Stimulated activated CD4-positive, alpha-beta T cell treated with anti-CD3 and anti-CD28 coated beads, Interleukin-15, amount 100 ng/mL, for 1 hour (primary cell): ENCODE measurements at places on chromosomes 1 and 21.

GRCh38 chr1:185241127-185241526, 75.9 kb downstream of the IVNS1ABP start:
- DNase-seq, result no peak

DNA sequence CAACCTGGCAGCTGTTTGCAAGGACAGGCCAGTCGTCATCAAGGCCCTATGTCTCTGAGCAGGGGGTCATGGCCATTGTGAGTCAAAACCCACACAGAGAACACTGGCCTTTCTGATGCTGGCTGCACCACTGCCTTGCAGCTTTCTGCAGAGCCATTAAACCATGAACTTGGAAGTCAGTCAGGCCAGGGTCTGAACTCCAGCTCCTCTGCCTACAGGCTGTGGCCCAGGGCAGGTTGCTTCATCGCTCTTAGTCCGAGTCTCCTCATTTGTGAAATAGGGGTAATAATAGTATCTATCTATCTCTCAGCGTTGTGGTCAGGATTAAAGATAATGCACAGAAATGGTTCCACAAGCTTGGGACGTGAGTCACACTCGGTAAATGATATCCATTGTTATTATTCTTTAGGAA, 35.8 kb upstream of the HIVEP3 start:
- no peak for DNase-seq

- no peak for DNase-seq
Observed at GRCh38 chr1:23422941-23423340, 1.6 kb downstream of the TCEA3 start.

DNA sequence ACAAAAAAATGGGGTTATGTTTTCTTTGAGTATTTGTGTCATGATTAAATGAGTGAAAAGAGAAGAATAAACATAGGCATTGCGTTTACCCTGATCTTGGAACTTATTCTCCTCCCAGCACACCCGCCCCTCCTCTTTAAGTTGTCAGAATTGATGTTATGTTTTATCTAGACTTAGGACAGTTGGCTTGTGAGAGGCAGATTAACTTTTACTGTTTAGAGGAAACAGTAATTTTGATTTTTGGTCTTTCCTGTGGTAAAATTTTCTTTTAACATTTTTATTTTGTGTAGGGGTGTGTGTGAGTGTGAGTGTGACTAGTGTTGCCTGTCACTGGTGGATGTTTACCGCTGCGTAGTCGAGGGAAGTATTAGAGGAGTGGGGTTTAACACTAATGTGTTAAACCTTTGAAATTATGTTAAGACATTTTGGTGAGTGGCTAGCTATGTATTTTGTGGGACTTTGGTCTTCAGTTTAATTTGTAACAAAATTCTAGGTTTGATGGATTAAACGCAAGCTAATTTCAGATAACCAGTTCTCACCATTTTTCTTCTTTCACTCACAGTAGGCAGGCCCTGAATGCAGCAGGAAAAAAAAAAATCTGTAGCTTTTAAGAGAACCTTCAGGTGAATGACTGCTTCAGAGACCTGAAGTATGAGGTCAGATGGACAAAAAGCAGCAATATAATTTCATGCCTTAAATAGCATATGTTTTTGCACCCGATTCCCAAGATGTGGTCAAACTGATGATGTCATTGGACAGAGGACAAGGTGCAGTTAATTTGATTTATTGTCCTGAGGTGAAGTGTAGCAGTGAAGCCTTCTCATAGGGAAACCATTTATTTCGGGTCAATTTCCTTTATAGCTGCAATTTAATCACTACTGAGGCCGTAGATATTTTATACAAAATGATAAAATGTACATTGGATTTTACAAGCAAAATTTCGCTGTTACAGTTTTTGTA, 2.7 kb downstream of the POU2F1 start:
- no peak for DNase-seq

- DNase-seq, result peak; percentile 37
Observed at GRCh38 chr1:167059045-167059808, 30.9 kb downstream of the GPA33 start.

GRCh38 chr1:90710579-90711536, 6.2 kb downstream of the BARHL2 start:
- DNase-seq, result no peak

DNA sequence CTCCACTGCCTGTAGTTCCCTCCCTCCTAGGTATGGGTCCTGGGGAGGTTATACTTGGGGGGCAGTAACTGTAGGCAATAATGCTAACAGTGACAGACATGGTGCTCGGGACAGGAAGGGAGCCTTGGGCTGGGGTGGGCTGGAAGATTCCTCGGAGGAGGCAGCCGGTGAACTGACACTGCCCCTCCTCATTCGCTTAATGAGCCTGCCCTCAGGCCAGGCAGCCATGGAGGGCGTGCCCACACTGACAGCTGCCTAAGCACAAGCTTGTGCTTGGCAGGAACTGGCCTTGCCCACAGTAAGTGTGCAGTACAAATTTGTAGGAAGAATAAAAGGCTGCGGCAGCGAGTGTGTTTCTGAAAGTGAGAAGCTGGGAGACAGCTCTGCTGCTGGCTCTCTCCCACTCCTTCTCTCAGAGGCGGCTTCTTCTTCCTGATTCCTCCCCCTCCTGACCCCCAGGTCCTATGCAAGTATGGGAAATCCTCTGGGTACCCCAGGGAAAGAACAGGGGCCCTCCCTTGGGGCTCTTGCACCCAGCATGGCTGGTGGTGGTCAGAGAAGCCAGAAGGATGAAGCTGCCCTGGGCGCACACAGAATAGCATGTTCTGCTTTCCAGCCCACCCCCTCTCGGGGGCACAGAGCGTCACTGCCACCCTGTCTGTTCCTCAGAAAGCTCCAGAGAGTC, 23.6 kb downstream of the OPTC start:
- DNase-seq, result no peak

DNA sequence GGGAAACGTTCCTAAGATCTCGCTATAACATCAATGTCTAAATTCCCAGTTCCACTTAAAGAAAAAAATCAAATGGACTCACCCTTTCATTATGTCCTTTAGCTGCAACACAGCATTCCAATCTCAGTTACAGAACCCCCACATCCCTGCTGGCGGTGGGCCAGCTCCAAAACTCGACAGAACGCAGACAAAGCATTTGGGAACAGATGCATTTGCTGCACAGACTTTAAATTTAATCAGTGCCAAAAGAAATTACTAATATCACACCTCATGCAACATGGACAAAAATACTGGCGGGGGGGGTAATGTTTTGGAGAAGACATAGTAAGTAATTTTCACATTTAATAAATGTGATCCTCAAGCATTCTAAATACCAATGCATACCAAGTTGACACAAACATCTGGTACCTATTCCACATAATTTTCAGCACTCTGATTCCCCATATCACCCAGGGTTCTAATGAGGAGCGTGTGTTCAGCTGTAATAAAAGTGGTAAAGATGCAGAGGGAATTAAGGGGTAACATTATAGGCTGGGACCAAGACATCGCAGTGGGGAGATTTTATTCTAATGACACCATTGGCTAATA, 79.7 kb downstream of the TGFBR3 start:
- DNase-seq, result no peak

- DNase-seq, result no peak
Observed at GRCh38 chr1:211601159-211601558, 22.2 kb upstream of the SLC30A1 start.

DNA sequence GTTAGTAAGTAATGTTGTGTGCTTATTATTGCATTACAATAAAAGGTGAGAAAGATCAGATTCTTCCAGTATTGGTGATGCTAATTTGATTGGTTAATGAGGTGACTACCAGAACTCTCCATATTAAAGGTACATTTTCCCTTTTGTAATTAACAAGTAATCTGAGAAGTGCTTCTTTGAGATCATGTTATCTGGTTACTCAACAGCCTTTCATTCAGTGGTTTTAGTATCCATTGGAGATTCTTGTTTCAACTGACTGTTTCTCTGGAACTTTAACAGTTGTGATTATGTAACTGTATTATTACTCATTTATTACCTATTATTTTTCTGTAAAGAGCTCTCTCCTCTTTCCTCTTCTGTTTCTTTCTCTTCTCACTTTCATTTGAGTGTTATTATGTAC, 86.7 kb downstream of the PEX14 start:
- no peak for DNase-seq

- DNase-seq, result no peak
Observed at GRCh38 chr1:233582439-233582838, 31.5 kb upstream of the KCNK1 start.

- no peak for DNase-seq
Observed at GRCh38 chr1:219913005-219913770, 15.2 kb downstream of the SLC30A10 start.

DNA sequence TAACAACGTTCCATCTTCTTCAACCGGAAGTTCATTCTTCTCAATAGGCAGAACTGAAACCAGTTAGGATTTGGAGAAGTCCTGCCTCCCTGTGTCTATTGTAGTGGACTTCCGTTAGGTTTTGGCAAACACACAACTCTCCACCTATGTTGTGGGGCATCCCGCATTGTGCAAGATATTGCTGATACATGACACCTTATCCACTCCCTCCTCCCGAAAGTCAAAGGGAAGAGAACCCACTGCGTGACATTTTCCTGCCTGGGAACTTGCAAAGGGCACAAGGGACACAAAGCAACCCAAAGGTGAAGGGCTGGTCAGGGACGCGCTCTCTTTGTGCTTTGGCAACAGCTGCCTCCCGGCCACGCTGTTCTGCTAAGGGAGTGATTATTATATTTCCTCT, 164.8 kb downstream of the TPR start:
- no peak for DNase-seq

GRCh38 chr1:147849098-147849895, 53.3 kb upstream of the GJA8 start:
- DNase-seq, result no peak

DNA sequence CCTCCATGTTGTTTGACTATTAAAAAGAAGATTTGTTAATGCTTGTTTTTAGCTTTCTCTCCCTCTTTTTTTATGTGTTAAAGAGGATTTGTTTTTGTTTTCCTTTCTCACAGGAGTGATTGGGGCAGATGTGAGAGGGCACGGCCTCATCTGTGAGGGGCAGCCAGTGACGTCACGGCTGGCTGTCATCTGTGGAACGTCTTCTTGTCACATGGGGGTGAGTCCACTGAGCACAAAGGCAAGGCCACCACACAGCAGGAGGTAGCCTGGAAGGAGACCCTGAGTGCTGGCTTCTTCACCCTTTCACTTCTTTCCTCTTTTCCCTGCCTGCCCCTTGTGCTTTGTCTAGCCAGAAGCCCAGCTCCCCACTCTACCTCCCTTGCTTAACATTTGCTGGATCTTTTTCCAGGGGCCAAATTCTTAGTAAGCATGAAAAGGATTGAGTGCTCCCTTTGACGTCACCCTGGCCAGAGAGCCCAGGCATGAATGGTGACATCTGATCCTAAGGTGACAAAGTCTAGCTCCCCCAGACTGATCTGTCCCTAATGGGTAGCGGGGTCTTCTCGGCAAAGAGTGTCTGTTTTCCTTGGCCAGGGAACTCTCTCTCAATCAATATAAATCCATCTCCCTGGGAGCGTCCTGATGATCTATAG, 257.2 kb downstream of the FGGY start:
- no peak for DNase-seq

GRCh38 chr21:35002879-35003722, 46.0 kb downstream of the RUNX1 start:
- DNase-seq, result no peak

DNA sequence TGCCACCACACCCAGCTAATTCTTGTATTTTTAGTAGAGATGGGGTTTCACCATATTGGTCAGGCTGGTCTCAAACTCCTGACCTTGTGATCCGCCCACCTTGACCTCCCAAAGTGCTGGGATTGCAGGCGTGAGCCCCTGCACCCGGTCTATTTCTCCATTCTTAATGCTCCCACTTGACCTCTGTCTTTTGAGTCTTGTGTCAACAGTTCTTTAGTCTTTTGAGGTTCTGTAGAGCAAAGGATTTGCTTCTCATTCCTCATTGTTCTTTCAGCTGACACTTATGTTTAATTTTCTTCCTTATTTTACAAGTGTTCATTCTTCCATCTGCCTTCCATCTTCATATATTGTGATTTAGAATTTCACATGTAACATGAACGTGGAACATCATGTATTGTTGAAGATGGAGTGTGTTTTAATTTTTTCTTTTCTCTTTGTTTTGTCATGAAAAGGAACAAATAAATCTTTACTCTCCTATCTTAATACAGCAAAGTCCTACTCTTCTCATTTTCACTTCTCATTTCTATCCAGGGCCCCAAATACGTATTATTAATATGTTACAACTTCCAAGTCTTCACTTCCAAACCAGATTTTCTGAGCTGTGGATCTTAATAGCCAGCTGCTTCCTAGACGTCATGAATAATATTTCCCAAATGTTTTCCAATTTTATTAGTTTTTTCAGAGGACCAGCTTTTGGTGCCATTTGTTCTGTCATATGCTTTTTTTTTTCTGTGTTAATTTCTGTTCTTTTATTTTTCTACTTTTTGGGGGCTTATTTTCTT, 16.9 kb downstream of the MTF2 start:
- DNase-seq, result no peak

DNA sequence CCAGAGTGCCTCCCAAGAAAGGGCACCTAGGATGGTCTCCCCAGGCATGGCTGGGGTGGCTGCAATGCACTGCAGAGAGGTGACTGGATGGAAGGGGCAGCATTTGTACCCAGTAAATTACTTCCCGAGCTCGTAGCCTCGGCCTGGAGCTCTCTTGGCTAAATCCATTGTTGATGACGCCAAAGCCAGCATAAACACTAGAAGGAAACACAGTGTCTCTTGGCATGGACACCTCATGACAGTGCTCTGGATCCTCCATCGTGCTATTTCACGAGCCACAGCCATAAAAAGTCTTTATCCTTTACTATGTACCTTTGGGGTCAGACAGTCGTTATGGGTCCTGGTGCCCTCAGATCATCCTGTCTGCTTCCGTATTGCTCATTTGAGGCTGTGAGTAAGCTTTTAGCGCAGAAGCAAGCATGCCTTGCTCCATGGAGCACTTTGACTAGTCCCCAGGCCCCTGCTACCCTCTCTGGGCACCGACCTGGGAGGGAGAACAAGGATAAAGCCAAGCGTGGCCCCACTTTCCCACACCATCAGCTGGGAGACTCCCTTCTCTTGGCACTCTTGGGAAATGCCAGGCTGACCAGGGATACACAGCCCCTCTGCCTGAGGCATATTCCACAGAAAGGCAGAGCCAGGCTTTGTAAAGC, 10.3 kb upstream of the PRELP start:
- DNase-seq, result no peak

DNA sequence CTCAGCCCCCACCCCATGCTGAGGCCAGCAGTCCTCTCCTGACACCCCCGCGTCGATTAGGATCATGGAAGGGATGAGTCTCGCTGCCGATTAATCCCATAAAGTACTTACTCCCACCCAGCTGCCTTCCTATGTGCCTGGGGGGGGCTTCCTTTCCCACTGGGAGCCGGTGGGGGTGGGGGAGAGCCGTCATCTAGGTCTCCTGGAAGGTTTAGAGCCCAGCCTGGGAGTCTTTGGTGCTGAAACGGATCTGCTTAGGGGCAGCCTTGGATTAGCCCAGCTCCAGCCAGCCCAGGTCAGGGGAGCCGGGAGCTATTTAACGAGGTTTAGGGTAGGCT, 9.8 kb downstream of the SAMD11 start:
- no peak for DNase-seq

DNA sequence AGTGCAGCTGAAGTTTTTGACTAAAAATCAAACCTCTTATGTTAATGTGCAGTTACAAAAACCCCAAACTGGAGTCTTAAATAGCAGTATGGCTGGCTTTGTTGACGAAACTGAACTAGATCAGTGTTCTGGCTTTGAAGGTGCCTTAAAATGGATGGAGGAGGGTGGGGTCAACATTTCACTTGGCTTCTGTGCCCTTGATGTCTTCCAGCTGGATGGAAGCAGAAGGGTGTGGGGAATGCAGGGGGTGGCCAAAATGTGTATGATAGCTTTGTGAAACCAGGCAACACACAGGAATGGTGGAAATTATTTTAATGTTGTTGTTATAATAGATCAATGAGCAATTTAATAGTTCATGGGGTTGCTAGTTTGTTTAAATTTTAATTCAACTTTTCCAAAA, 96.8 kb upstream of the C1orf105 start:
- DNase-seq, result no peak

GRCh38 chr1:39996396-39997004, 41.6 kb downstream of the MFSD2A start:
- DNase-seq, result no peak
